ENCODE measurements at places on chromosomes 13 and 19.

GRCh38 chr19:1081301-1082164 is 13.6 kb downstream of the POLR2E start:
- no peak for DNase-seq

- no peak for DNase-seq
Measured at GRCh38 chr13:40981361-40981760, 37.8 kb downstream of the ELF1 start.

- DNase-seq = no peak
Measured at GRCh38 chr13:75860935-75861334, 224.8 kb downstream of the LMO7 start.

DNA sequence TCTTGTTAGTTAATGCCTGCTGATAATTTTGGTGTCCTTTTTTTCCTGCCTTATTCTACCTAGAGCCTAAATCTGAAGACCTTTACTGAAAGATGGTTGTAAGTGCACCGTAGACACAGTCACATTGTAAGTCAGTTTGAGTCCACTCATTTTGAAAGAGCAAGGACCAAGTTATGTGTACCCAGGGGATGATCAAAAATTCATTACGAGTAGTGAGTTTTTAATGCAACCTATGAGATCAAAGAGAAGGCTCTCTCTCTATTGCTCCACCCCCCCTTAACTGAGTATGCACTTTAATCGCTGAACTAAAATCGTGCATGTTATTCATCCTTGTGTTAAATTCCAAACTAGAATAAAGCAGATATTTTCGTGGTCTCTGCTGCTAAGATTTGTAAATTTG is 1.8 kb downstream of the RAP2A start:
- DNase-seq = no peak

All from NCI-H1048 (cell line).